ENCODE measurements at places on chromosomes 4 and X.

DNA sequence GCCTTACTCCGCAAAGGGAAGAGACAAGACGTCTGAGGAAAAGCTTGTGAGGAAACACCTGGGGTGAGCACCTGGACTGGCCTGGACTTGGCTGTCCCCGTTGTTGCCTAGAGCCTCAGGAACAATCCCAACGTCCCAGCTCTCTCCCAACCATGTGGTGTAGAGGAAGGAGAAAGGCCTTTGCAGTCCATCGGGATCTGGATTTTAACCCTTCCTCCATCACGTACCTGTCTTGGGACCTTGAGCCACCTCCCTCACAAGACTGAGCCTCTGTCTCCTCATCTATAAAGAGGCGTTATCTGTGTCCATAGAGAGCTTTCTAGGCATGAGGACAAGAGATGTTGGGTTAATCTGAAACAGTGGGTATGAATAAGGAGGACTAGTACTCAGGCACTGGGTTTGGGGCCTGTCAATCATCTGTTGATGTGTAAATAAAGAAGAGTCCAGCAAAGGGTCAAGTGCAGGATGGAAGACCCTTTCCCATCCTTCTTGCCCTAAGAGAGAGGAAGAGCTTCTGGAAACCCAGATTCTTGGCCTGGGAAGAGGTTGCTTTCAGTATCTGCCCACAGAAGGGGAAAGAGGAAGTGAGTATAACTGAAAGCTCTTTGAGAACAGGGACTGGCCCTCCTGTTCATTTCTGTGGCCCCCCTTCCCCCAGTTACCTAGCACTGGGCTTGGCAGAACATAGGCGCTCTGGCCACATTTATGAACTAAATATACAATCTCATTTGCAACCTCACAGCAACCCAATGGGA is 137.1 kb downstream of the PJA1 start:
- DNase-seq, result no peak

DNA sequence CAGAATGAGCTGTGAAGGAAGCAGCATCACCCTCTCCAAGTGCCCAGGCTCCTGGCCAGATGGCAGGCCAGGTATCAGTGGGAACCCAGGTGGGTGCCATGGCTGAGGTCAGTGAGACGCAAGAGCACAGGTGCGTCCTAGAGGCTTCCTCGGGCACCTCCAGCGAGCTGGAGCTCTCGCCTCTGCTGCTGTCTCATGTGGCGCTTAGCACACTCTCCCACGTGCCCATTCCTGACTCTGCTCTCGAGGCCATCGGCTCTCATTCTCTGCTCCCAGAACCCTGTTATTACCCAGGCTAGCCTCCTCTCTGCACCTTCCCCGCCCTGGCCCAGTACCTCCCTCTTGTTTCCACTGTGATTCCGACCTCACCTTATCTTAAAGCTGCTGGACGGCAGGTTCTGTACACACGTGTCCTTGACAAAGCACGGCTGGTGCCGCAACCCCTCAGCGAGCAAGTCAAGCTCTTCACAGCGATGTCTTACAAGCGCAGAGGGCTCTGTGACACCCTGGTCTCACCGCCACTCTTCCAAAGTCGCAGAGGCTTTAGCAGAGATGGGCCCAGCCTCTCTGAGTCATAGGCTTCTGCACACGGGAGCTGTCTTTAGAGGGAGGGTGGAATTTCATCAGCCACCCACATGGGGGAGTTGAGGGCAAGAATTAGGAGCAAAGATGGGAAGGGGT is 15.4 kb upstream of the MSANTD1 start:
- no peak for DNase-seq

GRCh38 chr4:21699446-21699845 is 249.1 kb downstream of the KCNIP4 start:
- no peak for DNase-seq

DNA sequence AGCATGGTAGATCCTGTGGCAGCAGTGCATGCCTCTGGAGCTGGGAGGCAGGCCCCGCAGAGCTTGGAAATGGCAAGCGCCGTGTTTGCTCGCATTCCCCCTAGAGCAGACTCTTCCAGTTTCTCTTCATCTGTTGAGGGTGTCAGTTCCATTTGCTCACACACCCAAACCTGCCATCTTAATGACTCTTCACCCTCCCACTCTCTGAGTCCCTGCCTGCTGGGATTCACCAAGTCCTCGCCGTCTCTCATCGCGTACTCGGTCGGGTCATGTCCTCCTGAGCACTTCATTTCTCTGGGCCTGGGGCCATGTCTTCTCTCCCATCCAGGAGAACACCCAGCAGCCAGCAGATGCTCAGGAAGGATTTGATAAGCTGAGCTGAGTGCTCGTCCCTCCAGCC is 16.9 kb downstream of the ZBTB49 start:
- DNase-seq, result no peak

- no peak for DNase-seq
Measured at GRCh38 chr4:38499101-38499500, 164.9 kb upstream of the KLF3 start.

- DNase-seq, result no peak
Measured at GRCh38 chrX:7347465-7347864, 199.5 kb upstream of the PUDP start.

GRCh38 chrX:106306391-106306947 is 138.4 kb downstream of the PWWP3B start:
- DNase-seq, result no peak

GRCh38 chr4:94640151-94640550 is 117.6 kb upstream of the BMPR1B start:
- no peak for DNase-seq

- no peak for DNase-seq
Measured at GRCh38 chr4:3807311-3807710, 41.1 kb downstream of the ADRA2C start.

GRCh38 chr4:2366252-2367192 is 51.9 kb downstream of the ZFYVE28 start:
- no peak for DNase-seq

DNA sequence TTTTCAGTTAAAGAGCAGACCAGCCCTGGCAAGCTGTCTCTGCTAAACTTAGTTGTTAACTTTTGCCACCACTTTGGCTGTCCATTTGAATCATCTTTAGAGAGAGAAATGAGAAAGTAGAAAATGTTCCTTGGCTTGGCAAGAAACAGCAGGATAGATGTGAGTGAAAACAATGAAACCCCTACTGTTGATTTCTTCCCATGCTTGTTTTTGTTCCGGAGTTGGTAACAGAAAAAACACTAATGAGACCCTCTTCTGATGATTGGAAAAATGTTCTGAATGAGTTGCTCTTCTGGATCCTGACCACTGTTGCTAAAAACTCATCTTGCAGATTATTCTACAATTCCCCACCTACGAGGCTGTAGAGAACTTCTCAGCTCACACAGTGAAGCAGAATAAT is 203.3 kb downstream of the MAPK10 start:
- no peak for DNase-seq

- no peak for DNase-seq
Measured at GRCh38 chr4:189124149-189124758, 816.4 kb upstream of the FRG1 start.

- DNase-seq, result no peak
Measured at GRCh38 chrX:3271183-3271833, 75.1 kb downstream of the MXRA5 start.

GRCh38 chr4:26400132-26400531 is 79.3 kb downstream of the RBPJ start:
- DNase-seq, result no peak

GRCh38 chrX:6505960-6506359 is 29.0 kb downstream of the VCX3A start:
- DNase-seq, result no peak

GRCh38 chrX:135347381-135348016 is 38.2 kb downstream of the ETDC start:
- no peak for DNase-seq

DNA sequence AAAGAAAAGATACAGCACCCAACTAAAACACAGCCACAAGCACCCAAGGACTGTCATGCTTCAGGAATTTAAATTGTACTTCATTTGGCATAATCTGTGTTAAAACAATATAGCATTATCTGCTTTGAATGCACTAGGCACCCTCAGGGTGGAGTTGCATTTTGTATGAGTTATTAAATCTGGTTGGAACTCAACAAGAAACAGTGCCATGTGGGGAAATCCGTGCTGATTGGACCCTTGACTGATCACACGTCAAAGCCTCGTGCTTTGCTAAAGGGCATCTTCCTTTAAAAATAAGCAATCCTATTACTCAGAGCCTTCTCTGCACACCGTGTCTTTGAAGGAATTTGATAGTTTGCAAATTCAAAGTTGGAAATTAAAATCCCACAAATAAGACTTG is 35.4 kb downstream of the IGFBP7 start:
- DNase-seq, result no peak

DNA sequence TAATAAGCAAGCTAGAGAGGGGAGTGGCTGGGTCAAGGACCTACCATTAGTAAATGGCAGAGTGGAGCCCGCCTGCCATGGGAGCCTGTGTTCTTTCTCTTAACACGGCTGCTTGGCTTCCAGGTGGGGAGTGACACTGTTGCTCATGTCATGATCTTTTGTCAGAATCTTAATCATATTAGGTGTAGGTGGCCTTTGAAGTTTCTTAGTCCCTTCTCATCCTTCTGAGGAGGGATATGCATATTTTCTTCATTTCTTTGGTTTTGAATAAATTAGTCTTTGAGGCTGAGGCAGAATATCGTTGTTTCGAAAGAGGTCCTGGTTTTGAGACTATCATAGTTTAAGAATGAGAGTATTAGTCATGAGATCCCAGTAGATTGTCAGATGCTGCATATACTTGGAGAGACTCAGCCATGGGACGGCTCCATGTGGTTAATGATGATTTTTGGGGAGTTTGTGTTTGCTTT is 28.9 kb downstream of the SNX25 start:
- DNase-seq, result no peak

- DNase-seq, result no peak
Measured at GRCh38 chr4:183139972-183140570, 41.0 kb downstream of the WWC2 start.

DNA sequence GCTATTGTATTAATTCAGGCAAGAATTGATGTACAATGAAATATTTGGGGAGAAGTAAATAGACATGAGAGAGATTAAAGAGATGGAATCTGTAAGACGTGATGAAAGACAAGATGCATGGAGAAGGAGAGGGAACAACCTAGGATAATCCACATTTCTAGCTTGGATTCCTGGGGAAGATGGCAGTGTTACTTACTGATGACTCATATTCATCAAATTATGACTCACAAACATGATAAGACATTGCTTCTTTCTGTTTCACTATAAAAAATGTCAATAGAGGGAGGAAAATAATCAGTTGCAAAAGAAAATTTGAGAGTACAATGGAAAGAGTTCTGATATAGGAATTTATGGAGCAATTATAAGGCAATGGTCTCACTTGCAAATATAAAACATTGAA is 104.1 kb upstream of the BMP3 start:
- DNase-seq, result no peak

DNA sequence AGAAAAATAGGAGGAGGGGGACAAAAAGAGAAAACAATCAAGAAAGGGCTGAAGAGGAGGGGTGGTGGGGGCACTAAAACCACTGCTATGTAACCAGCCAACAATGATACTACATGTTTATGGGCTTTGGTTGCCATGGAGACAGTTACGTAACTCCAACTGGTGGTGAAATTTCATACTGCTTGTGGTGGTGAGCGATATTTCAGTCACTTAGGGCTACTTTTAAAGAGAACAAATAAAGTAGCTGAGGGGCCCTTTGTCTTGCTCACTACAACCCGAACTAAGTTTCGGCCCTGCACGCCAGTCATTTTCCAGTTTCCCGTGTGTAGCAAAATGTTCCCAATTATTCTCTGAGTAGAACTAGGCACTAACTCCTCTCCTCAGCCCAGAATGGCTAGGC is 275.2 kb upstream of the EDA2R start:
- no peak for DNase-seq

GRCh38 chrX:70016513-70016912 is 33.2 kb downstream of the AWAT2 start:
- DNase-seq, result no peak

- DNase-seq, result no peak
Measured at GRCh38 chr4:107896158-107896645, 35.1 kb upstream of the CYP2U1 start.

- no peak for DNase-seq
Measured at GRCh38 chr4:122963216-122963615, 40.8 kb upstream of the NUDT6 start.

DNA sequence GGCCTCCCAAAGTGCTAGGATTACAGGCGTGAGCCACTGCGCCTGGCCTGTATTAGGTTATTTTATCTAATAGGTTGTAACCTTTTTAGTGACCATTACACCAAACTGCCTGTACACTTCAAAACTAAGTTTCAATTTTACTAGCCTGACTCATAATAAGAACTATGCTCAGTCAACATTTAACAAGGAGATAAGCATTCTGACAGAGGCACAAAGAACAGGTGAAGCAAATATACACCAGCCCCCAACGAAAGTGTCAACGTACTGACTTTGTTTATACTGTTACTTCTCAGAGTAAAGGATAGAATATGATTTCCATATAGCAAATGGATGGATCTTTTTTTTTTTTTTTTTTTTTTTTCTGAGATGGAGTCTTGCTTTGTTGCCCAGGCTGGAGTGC is 62.8 kb downstream of the SHISA3 start:
- no peak for DNase-seq

DNA sequence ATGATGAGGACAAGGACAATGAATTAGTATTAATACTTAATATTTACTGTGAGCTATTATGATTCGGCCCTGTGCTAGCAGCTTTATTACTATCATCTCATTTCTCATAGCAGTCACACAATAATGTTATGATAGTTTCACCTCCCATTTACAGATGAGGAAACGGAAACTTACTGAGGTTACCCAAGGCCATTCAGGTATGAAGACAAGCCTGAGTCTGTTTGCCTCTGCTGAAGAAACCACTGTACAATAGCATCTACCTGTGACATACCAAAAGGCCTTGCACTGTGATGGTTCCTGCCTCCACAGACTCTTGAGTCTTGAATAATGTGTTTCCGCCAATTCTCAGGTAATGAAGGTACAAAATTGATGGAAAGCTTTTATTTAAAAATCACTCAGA is 248.5 kb downstream of the NPFFR2 start:
- no peak for DNase-seq

DNA sequence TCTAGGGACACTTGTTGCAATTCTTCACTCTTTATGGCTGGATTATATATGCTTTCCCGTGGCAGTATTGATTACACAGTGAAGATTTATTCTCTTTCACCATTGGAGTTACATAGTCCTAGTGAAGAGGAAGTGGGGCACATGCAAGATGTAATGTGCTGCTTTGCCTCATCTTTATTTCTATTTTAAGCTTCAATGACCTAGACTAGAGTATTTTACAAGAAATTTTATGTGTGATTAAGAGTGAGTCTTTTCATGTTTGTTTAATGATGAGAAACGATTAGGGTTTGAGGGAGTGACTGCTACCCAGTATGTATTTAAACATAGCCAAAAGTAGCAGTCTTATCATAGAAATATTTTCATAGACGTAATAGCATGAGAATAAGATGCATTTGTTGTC is 30.8 kb downstream of the DIAPH2 start:
- no peak for DNase-seq

GRCh38 chrX:38220024-38220414 is 652 bp downstream of the SRPX start:
- no peak for DNase-seq

- no peak for DNase-seq
Measured at GRCh38 chr4:18213576-18214198, 192.1 kb upstream of the LCORL start.
